ENCODE measurements at places on chromosomes 6 and 20.

- DNase-seq = no peak
Measured at GRCh38 chr6:39353698-39354315, 31.3 kb upstream of the KCNK16 start.

- no peak for DNase-seq
Measured at GRCh38 chr6:26553264-26553634, 15.1 kb downstream of the HMGN4 start.

DNA sequence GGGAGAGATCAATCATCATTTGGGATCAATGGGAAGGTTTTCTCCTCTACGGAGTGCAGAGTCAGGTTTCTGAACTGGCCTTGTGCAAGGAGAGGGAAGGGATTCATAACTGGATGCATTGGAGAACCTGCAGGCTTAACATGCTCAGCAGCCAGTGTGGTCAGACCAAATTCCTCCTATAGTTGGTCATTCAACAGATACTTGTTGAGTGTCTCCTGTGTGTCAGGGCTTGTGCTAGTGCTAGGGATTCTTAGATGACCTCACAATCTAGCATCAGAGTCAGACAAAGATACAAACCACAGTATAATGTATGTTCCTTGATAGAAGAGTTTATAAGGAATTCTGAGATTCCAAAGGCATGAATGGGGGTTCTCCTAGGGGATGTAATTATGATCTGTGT is 23.9 kb downstream of the RALY start:
- no peak for DNase-seq

- no peak for DNase-seq
Measured at GRCh38 chr6:105510746-105511145, 107.9 kb upstream of the PREP start.

GRCh38 chr6:135789375-135790050 is 62.0 kb upstream of the PDE7B start:
- DNase-seq = no peak

- DNase-seq = no peak
Measured at GRCh38 chr20:17823409-17824144, 123.8 kb downstream of the BANF2 start.

DNA sequence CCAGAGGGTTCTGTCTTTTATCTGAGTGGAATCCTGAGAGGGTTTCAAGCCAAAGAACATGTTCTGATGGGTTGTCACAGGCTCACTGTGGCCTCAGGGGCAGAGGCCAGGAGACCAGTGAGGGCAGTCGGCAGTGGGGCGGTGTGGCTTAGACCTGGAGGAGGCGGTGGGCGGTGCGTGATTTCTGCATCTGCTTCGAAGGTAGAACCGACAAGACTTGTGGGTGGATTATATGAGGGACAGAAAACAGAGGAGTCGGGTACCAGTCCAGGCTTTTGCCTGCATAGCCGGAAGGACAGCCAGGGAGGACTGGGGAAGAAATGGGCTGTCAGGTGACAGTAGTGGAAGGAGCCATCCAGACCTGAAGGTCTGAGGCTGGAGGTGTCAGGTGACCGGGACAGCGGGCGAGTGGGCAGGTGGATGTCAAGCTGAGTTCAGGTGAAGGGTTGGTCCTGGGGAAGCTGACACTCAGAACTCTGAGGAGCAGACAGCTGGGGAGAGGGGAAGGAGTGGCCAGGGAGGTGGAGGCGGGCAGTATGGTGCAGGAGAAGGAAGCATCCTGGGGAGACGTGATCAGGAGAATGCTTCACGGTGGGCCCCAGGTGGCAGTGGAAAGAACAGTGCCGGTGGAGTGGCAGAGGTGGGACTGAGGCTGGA is 3.1 kb downstream of the CTSZ start:
- no peak for DNase-seq

- DNase-seq = no peak
Measured at GRCh38 chr20:10619427-10619826, 54.4 kb downstream of the JAG1 start.

- no peak for DNase-seq
Measured at GRCh38 chr6:30816791-30817739, 67.3 kb upstream of the DDR1 start.

DNA sequence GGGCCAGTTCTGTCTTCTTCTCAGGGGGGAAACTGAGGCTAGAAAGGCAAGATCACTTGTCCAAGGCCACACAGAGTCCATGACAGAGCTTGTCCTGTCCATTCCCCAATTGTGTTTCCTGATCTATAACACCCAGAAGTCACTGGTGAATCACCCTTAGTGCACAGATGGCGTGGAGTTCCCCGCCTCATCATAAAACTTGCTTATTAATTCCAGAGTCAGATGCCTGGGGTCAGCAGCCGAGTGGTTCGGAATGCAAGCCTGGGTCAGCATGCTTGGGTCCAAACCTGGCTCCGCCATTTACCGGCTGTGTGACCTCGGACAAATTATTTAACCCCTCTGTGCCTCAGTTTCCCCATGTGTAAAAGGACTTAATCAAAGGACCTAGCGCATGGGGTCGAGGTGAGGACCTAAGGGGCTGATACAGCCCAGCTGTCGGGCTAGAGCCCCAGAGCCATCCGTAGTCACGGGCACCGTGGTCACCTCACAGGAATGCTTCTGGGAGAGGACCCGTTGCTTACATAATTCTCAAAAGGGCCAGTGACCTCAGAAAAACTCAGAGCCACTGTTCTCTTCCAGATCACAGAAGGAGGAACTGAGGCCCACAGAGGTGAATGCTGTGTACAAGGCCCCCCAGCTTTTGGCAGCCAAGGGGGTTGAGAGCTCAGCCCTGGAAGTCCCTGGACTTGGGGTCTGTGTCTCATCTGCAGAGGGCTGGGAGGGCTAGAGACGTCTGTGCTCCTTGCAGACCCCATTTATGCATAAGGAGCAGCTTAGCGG is 1.4 kb upstream of the ZBP1 start:
- no peak for DNase-seq

- no peak for DNase-seq
Measured at GRCh38 chr20:41224281-41224680, 86.9 kb downstream of the PLCG1 start.

- no peak for DNase-seq
Measured at GRCh38 chr20:62945771-62946339, 6.7 kb upstream of the SLC17A9 start.

- DNase-seq = no peak
Measured at GRCh38 chr6:125733516-125734300, 15.7 kb upstream of the HEY2 start.

- no peak for DNase-seq
Measured at GRCh38 chr6:46276576-46277142, 105.9 kb upstream of the ENPP5 start.

DNA sequence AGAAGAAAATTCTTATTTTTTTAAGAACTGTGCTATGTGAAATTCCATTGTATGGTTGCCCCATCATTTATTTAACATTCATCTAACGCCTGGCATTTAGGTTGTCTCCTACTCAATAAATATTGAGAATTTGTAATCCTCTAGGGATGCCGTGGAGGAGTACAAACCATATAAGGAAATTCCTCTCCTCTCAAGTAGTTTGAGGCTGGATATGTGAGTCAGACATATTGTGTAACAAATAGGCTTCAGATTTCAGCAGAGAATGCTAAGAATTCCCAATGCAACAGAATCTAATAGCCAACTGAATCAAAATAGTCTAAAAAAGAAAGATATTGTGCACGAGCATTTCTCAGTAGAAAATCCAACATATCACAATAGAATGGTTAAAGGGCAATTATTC is 174.7 kb downstream of the OTOR start:
- DNase-seq = no peak

DNA sequence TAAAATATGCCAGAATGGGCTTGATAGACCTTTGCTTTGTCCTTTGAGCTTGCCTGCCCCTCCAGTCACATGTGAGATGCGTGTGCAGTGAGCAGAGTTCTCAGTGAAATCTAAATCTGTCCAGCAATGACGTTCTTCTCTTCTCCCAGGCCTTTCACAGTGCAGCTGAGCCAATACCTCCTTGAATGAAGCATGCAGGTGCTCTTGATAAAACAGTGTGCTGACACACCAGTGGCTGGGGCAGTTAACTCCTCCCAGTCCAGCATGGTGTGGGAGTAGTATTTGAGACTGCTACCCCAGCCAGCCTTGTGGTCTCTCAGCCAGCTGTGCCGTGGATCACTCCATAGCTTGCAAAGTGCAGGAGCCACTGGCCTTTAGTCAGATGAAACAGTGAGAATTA is 240.5 kb downstream of the FARS2 start:
- DNase-seq = no peak

GRCh38 chr6:15368873-15369272 is 123.0 kb downstream of the JARID2 start:
- DNase-seq = no peak

DNA sequence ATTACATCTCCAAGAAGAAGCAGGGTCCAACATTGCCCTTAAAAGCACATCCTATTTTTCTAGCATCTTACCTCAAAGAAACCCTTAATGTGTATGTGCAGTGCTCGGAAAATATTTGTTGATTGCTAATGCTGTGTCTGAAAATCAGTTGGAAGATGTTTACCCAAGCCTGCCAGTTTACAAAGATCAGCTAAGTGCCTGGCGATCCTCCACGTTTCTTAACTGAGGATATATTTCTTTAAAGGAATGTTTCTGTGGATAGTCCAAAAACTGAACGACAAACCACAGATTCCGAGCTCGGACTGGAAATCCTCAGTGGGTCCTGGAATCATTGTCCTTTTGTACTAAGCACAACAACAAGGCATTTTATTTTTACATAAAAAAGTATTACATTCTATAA is 595.7 kb upstream of the ARID1B start:
- DNase-seq = no peak

DNA sequence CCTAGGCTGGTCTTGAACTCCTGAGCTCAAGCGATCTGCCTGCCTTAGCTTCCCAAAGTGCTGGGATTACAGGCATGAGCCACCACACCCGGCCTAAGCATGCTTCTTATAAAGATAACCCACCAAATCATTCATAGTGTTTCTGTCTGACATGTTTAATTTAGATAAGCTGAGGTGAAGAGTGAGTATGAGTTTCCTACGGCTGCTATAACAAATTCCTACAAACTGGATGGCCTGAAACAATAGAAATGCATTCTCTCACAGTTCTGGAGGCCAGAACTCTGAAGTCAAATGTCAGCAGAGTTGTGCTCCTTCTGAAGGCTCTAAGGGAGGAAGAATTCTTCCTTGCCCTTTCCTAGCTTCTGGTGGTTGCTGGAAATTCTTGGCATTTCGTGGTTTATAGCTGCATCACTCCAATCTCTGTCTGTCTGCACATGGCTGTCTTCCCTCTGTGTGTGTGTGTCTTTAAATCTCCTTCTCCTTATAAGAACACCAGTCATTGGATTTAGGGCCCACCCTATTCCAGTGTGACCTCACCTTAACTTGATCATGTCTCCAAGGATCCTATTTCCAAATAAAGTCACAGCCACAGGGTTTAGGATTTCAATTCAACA is 29.9 kb downstream of the MAPK13 start:
- no peak for DNase-seq

GRCh38 chr6:127515794-127516661 is 3.1 kb downstream of the MTCL3 start:
- no peak for DNase-seq

DNA sequence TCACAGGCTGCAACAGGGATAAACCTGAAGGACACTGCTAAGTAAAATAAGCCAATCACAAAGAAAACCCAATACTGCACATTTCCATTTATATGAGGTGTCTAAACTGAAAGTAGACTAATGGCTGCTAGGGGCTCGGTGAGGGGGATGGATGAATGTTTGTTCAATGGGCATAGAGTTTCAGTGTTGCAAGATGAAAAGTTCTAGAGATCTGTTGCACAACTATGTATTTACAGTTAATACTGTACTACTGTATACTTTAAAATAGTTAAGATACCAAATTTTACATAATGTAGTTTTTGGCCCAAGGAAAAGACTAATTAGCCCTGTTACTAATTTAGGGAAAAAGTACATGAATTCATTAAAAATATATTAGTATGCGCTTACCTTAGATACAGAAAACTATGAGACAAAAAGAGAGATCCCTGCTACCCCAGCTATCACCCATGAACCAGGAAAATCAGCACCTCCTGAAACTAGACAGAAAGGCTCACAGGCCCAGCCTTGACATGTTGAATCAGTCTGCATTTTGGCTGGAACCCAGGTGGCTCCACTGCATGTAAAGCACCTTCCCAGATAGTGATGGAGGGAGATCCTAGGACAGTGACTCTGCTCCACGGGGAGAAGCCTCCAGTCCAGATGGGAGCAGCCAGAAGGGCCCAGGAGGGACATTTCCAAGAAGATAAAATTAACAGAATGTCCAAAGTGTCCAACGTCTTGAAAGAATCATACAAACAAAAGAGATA is 16.1 kb downstream of the HLA-F start:
- no peak for DNase-seq

- DNase-seq = no peak
Measured at GRCh38 chr20:9629831-9630230, 115.4 kb downstream of the LAMP5 start.

GRCh38 chr6:111757342-111757741 is 115.9 kb downstream of the FYN start:
- DNase-seq = peak; percentile 52

GRCh38 chr6:127328043-127328609 is 15.3 kb downstream of the ECHDC1 start:
- no peak for DNase-seq

- no peak for DNase-seq
Measured at GRCh38 chr6:56399672-56400263, 152.4 kb upstream of the COL21A1 start.

DNA sequence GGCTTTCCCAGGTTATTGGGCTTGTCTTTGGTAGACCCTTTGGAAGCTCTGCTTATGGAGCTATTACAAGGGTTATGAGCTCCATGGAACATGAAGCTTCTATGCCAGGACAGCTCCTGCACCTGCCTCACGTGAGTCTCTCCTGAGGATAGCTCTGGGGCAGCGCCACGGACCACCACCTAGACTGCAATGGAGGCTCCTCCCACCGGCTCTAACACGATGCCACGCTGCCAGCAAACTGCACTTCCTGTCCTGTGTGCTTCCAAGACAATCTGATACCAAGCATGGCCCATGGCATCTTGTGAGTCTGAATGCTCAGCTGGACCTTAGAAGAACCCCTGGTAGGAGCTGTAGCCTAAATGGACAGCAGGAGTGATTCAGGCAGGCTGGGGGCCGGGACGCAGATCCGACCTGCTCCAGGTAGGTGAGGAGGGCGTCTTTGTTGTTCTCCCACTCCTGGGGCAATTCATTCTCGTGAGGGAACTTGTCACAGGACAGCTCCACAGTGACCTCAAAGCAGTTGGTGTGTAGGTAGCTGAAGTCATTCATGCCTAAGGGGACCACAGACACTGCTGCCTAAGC is 5.5 kb downstream of the CPXM1 start:
- DNase-seq = no peak

DNA sequence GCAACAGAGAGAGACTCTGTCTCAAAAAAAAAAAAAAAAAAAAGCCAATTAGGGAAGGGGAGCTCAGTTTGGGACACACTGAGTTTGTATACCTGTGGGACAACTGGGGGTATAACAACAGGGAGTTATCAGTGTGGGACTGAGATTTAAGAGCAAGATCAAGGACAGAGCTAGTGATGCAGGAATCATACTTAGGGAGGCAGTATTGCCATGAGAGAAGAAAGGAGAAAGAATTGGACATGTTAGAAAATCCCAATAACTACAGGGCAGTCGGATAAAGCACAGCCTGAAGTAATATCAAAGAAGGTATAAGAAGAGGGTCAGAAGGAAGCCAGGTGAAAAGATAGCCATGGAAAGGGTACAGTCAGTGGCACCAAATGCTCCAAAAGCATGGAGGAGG is 121.2 kb downstream of the PTPRT start:
- DNase-seq = no peak

Data from pulmonary artery endothelial cell (primary cell).